ENCODE measurements at places on chromosomes 2 and 18. TPM values are rescaled to one million over a fixed set of nuclear protein-coding genes. Genes with fewer than 3 reads are reported as not detected.

The PAX8 gene
- 0.19 TPM for total RNA-seq

The CNTNAP5 gene
- not detected for total RNA-seq

The ANKRD30BL gene
- 0.14 TPM for total RNA-seq

The FAM237A gene
- total RNA-seq, result not detected

DNA sequence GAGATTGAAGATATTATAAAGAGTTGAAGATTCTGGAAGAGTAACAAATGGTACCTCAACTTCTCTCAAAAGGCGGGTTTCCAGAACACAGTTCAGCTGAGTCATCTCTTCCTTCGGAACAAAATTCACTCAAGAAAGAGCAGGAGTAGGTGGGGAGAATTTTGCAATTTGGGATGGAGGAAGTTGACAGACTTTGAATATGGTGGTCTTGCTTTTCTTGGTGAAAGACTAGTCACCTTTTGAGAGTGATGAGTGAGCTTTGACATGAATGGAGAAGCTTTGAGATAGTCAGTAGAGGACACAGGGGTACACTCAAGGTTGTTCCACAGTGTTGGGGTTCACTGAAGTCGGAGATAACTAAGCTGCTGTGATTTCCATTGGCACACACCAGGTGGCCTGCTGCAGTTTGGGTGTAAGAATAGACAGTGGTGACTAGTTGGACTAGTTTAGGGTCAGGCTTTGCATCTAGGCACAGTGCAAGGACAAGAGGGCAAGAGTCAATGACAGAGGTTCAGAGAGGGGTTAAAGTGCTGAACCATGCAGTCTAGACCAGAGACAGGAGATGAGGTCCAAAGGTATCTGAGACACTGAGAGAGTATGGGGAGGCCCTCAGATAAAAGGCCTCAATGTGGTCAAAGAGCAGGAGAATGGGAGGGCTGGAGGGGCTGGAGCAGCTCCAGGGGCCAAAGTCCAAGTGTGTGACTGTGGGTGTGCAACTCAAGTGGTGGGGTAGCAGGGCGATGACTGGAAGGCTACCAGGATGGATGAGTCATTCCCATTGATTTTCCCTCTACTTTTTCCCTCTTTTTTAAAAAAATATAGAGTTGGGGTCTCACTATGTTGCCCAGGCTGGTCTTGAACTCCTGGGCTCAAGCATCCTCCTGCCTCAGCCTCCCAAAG, 7.7 kb downstream of the CCL20 start:
- DNase-seq, result no peak

DNA sequence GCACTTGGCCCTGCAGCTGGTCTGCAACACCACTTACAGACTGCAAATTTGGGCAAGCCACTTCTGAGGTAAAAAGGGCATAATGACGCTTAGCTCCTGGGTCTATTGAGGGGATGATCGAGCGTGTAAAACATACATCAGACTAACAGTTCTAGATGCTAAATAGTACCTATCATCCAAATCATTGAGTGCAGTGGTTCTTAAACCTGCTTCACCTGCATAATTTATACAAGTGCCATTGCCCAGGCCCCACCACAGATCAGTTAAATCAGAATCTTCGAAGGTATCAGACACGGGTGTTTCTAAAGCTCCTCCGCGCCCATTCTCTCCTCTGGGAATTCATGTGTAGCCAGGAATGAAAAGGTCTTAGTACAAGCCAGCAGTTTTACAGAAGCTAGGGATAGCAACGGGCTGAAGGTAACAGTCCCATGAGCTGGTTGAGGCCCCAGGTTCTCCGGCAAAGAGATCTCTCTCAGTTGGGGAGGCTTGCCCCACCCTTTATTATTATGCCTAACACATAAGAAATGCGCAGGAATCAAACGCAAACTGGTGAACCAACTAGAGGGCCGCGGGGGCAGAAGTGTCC, 737 bp upstream of the RNF181 start:
- no peak for DNase-seq

DNA sequence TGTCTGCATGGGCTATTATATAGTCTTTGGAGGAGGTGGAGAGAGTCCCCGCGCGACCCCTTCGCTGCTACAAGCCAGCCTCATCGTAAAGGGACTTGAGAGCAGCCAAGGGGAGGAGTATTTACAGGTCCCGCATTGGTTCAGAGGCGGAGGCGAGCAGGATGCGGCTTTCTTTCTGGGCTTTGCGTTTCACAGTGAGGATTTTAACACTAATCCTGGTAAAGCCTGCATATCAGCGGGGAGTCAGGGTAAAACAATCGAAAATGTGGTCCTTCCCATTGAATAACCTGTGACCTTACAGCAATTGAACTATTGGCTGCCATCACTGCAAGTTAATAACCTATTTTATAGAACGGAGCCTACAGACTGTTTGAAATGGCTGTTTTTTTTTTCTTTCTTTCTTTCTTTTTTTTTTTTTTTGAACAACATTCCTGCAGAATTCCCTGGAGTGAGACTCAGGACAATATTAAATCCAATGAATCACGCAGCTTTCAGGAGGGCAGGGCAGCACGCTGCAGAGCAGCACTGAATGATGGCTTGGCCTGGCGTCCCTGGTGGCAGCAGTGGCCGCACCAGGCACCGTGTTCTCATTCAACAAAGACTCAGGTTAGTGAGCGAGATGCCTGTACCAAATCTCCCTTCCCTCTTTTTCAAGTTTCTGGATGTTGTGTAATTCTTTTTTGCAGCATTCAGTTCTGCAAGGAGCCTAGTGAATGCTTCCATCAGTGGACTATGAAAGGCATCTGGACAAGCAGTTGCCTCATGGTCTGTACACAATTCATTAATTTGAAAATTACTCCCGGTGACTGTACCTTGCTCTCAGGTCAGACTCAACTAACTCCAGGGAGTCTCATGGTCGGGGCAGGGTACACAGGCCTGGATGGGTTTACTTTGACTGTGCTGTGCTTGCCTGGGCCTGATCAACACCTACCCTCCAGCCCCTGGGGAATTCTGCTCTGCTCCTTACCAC, 19.8 kb downstream of the SMIM21 start:
- DNase-seq, result no peak

GRCh38 chr18:3998698-3999333, 456.3 kb downstream of the DLGAP1 start:
- no peak for DNase-seq

- DNase-seq, result no peak
Observed at GRCh38 chr18:63097178-63097577, 222.4 kb downstream of the BCL2 start.

DNA sequence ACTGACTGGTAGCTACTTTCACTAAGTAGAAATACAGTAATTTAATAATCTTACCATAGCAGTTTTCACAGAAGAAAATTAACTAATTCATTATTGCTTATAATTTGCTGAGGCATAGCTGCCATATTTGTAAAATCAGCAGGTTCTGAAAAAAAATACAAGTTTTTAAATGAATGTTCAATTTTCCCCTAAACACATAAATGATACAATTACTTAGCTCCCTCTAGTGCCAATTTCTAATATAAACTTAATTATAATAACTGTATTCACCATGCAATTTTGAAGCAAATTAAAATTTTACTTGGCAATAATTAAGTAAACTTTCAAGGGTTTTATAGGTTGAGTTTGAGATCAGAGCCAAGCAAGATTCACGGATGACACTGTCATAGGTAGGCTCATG, 1321.6 kb upstream of the ACVR2A start:
- DNase-seq, result no peak

DNA sequence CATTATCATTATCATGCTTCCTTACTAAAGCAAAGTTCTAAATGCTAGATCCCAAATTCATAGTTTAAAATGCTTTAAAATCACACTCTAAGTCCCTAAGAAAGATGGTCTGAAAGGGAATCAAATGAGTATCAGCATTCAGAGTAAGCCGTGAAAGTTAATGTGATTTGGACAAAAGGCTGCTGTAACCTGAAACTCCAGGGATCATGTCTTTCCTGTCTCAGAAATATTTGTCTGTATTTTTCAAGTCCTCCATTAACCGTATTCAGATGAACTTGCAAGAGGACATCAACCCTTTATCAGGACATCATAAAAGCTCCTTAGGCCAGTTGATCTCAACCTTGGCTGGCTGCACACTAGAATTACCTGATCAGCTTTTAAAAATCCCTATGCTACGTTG, 324.3 kb upstream of the PKDCC start:
- DNase-seq, result no peak

GRCh38 chr2:133262893-133263292, 305.4 kb downstream of the NCKAP5 start:
- no peak for DNase-seq

- DNase-seq, result no peak
Observed at GRCh38 chr2:15941481-15941850, 1.1 kb downstream of the MYCN start.

DNA sequence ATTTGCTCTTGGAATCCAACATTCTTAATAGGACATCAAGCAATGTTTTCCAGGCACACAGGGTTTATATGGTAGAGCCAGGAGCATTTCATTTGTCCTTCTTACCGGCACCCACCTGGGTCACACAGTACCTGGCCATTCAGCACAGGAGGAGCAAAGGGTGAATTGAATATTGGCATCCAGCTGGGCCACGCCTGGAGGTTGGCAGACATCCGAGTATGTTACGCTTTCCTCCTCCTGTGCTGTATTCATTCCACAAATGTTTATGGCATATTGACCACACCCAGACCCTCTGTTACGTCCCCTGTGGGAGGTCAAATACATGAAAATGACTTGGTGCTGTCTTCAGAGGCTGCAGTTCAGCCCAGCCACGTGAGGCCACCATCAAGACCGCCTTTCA, 206.2 kb downstream of the RTP5 start:
- DNase-seq, result no peak

DNA sequence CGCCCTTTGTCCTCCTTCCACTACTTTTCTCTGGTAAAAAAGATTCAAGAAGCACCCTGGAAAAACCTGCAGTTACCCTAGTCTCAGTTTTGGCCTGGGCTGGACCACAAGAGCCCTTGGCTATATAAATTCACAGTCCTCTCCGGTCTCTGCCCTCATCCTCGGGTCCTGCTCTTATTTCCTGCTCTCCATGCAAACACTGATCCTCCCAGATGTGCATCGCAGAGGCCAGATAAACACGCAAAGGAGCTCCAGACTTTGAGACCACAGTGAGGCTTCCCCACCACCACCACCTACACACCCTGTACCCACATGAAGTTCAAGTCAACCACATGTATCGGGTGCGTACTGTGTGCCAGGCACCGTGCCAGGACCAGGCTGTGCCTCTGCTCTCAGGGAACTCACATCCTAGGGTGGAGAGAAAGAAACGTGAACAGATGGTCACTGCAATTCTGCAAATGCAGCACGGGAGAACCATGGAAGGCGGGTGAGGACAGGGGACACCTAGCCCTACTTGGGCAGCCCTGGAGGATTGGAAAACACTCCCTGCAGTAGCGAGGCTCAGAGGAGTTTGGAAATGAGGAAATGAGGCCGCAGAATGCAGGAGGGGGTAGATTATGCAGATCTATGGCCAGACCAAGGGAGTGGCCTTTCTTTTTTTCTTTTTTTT, 7.4 kb downstream of the CTDSP1 start:
- DNase-seq, result no peak

GRCh38 chr2:170651624-170652325, 63.4 kb upstream of the SP5 start:
- no peak for DNase-seq

DNA sequence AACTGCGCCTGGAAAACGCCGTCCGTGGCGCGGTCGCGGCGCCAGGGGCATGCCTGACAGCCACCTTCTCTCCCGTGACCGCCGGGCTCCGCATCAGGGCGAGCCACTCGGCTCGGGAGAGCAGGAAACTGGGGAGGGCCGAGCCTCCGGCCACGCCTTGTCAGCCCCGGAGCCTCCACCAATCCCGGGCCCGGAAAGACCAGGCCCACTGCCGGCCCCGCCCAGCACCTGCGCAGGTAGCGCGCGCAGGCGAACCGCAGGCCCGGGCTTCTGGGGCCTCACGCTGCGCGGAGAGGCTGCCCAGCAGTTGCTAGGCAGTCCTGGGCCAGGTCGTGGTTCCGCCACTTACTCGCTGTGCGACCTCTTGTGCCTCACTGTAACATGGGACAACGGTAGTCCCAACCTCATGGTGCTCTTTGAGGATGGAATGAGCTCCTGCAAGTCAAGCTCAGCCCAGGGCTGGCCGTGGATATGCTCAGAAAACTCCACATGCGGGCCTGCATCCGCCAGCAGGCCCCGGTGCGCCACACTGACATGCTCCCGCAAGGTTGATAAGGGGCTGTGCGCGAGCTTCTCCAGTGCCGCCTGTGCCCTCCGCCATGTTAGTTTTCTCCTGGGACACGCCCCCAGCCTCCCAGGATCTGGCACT, 97.1 kb downstream of the INHBB start:
- peak; percentile 62 for DNase-seq

GRCh38 chr18:34315591-34316352, 91.1 kb upstream of the NOL4 start:
- no peak for DNase-seq

GRCh38 chr2:236236559-236237452, 27.4 kb downstream of the ASB18 start:
- no peak for DNase-seq

DNA sequence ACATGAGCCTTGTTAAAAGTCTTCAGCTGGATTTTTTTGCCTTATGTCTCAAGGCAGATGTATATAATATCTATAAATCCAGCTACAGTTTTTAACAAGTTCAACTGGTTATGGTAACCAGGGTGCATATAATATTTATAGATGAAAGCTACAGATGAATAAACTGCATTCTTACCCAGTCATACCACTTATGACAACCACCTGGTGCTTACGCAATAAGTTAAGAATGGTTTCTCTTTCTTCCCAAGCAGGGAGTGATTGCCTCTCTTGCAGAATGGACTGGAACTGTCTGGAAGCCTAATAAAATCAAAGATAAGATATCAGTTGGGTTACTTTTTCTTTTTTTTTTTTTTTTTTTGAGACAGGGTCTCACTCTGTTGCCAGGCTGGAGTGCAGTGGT, 19.6 kb downstream of the DHX57 start:
- DNase-seq, result no peak

DNA sequence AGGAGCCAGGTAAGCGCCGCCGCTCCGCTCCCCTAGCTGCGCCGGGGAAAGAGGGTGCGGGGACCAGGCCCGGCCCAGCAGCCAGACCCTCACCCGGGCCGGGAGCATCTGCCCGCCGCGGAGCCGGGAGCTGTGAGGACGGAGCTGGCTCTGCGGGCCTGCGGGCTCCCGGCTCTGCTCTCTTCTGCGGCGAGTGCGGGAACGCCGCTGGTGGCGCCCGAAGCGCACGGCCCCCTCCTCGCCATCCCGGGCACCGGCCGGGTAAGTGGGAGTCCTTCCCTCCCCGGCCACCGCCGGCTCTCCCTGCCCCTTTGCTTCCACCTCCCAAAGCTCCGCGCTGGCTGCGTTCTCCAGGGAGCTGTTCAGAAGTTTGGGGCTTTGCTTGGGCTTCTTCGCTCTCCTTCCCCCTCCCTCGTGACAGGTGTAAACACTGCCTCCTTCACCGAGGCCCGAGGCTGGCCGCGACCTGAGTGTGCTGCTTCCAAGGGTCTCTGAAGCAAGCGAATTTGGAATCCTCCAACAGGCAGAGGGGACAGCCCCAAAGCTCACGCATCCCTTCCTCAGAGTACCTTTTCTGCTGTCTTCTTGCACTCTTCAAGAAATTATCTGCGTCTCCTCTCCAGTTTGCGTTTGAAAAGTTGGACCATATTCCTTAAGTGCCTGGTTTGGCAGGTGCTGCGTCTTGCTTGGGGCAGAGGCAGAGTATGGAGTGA, 632 bp downstream of the AFTPH start:
- DNase-seq, result peak; percentile 82

Data from posterior vena cava (tissue), 2 donors.